Activated CD4-positive, alpha-beta T cell treated with anti-CD3 and anti-CD28 coated beads for 48 hours (primary cell): ENCODE measurements at places on chromosomes 4 and X.

GRCh38 chr4:1246901-1247863 is 1.7 kb downstream of the CTBP1 start:
- peak; percentile 37 for DNase-seq

- DNase-seq: no peak
Observed at GRCh38 chr4:113905301-113905700, 74.1 kb downstream of the ARSJ start.

DNA sequence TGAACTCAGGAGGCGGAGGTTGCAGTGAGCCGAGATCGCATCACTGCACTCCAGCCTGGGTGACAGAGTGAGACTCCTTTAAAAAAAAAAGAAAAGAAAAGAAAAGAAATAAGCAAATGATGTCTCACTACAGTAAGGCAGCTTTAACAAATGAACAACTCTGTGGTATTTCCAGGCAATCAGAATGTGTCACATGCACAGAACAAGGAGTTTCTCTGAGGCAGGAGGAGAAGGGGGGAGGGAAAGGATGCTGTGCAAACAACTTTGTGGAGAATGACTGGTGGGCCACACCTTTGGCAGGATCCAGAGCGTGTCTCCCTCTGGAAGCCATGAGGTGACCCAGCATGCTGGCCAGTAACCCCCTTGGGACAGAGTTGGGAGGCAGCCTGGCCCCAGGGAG is 57.6 kb downstream of the RAI2 start:
- DNase-seq: no peak

GRCh38 chr4:105092356-105092755 is 54.3 kb upstream of the TET2 start:
- DNase-seq: no peak

DNA sequence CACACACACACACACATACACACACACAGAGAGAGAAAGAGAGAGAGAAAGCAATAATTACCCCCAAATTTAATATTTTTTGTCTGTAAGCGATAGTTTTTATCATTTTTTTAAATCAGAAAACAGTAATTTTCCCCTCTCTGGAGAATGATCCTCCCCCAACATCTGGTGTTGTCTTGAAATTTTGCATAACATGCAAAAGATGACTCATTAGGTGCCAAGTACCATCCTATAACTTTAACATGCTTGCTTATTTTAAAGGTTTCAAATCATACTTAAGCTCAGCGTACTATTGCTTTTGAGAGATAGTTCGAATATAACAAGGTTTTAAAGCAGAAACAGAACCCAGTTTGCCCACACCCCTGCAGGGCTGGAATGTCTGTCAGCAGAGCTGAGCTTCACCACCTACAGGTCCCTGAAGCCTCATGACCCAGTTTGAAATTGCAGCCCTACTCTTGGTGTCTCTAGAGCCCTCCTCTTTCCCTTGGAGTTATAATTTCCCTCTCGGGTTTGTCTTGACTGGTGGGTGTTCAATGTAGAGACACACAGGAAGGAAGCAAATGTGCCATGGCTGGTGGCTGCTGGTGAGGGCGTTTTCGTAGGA is 175.0 kb upstream of the HS3ST1 start:
- DNase-seq: no peak

DNA sequence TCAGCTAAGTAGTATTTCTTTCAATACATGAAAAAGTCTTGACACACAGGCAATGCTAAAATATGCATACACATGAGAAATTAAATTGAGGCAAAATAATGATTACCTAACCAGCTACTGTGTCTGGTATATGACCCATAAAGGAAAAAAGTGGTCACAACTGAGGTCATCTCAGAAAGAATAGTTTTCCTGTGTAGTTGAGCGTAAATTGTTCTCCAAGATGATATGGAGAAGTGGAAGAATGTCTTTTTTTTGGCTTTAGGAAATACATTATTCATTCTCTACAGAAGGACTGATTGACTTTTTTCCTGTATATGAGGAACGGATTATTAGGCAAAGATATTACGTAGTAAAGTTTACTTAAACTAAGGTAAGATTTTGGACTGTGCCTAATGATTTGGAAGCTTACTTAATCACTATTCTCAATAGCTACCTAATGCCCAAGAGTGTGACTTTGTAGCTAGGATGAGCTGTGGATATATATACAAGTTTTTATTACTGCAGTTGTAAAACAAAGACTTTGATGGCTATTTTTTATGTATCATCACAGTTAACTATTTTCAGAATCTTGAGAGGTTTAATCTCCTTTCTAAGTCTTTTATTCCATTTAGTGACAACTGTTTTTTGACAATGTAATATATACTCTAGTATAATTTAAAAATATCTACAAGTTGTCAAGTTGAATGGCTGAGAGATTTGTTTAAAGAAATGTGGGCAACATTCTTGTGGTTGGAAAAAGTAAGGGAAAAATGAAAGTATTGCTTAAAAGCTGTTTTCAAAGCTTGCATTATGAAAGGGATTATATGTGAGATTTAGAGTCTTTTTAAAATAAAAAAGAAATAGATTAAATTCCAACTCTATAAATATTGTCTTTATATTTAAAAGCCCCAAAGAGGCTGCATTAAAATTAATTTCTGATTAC is 100.2 kb downstream of the PDLIM5 start:
- no peak for DNase-seq

GRCh38 chr4:10081218-10081606 is 35.4 kb downstream of the WDR1 start:
- no peak for DNase-seq

- DNase-seq: no peak
Observed at GRCh38 chr4:139501927-139502899, 48.3 kb downstream of the RAB33B start.

DNA sequence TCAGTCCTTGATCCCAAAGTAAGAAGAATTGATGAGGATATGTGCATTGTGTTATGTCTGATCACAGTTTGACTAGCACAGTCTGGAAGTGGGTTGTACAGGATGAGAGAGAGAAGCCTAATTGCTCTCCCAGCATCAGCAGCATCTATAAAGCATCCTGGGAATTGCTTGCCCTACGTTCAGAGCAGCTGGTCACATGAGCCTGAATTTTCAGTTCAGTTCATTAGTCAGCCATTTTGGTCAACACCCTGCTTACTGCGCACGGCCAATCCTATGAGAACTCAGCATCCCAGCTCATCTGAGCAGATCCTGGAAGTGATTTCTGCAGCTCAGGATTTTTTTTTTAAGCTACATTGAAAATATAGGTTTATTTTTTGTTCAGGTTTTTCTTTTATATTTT is at the start of gene RUFY3:
RUFY3 (plus strand) TSS at position 218 of the 400 bp plus-strand sequence. CDS start 610 bp downstream, outside the sequence.
- DNase-seq: no peak

DNA sequence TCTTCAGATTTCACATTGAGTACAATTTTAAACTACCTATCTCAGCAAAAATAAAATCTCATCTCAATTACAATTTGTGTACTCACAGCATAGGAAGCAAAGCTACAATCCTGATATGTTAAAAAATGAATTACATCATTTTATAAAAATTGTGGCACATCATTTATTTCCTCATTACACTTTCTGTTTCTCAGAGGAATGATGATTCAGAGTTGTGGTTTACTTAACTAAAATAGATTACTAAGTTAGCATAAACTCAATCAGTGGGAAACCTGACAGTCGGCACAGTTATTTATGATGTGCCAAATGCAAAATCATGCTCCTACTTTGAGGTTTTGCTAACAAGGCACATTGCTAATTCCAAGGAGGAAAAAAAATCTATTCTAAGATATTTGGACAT is 325.0 kb downstream of the FBXO8 start:
- DNase-seq: no peak

GRCh38 chrX:15515931-15516330 is 15.3 kb downstream of the BMX start:
- no peak for DNase-seq

- DNase-seq: no peak
Observed at GRCh38 chr4:100049872-100050271, 99.8 kb upstream of the H2AZ1 start.

- no peak for DNase-seq
Observed at GRCh38 chrX:97682991-97683840, 799.5 kb downstream of the RPA4 start.

DNA sequence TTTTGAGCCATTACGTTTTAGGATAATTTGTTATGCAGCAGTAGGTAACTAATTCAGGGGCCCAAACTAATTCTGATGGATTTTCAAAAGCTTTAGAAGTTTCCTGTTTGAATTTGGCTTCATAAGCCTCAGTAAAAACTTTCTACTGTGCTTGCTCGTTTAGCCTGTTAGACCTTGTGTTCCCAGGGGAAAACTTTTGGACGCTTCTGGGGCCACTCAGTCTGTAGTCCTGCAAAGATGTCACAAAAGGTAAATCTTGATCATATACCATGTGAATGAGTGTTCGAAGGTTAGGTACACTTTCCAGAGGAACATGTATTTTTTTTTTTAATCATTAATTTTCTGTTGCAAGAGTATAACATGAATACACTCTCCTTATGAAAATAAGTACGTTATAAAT is 70.7 kb downstream of the SUPT20HL2 start:
- no peak for DNase-seq

DNA sequence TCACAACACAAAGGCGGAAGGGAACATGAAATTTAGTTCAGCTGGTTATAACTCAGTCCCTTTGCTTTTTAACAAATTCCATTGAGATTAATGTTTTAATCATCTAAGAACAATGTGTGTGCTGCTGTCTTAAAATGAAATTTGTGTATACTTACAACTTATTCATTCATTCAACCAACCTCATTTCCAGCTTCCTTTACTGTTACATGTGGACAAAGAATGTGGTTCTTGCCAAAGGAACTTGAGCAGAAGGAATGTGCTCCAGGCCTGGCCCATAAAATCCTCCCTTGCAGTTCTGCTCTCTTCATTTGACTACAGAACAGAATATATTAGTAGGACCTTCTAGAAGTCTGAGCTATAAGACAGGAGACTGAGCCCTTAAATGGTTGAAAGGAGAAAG is 176.8 kb upstream of the GLRA2 start:
- DNase-seq: no peak

- peak; percentile 30 for DNase-seq
Observed at GRCh38 chrX:54891573-54891972, 29.1 kb upstream of the TRO start.

GRCh38 chrX:47060708-47061107 is 17.5 kb upstream of the RGN start:
- DNase-seq: no peak

DNA sequence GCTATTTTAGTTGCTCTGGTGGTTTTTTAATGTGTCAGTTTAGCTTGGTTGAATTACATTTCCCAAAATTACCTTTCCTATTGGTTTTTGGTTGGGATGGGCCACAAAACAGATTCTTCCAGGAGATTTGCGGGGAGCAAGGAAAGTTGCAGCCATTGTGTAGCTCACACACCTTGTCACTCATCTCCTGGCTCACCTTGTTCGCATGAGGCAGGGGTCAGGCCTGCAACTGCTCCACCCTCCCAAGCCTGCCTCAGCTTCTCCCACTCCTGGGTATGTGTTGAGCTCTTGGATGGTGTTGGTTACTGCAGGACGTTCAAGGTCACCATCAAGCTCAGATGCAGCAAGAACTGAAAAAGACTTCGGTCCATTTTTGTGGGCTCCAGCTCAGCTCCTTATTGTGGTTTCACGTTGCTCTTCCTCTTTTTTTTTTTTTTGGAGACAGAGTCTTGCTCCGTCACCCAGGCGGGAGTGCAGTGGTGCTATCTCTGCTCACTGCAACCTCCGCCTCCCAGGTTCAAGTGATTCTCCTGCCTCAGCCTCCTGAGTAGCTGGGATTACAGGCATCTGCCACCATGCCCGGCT is 95.6 kb upstream of the METTL14 start:
- no peak for DNase-seq

DNA sequence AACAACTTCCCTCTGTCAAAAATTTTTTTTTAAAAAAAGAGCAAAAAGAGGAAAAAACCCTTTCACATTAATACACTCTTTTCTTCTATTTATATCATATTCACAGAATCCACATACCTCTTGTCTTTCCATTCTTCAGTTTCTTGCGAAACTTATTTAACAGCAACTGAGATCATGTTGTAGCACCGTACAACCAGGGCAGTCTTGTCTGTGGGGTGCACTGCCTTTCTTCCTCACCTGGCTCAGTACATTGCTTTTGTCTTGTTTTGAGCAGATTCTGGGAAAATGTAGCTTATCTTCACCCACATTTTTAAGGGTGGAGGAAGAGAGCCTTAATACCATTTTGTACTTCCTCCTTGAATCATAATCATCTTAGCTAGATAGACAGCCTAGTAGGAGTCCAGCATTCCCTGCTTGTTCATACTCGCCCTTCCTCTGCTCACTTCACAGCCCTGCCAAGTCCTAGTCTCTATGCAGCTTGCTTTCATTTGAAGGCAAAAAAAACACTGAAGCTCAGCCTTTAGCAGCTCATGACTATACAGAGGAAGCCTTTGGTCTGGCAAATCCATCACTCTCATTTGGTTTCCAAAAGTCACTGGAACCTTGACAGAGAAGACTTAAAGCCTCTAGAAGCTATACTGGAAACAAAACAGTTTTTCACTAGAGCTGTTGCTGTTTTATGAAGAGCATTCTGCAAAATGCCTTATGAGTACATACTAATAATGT is 140.6 kb upstream of the BANK1 start:
- no peak for DNase-seq

DNA sequence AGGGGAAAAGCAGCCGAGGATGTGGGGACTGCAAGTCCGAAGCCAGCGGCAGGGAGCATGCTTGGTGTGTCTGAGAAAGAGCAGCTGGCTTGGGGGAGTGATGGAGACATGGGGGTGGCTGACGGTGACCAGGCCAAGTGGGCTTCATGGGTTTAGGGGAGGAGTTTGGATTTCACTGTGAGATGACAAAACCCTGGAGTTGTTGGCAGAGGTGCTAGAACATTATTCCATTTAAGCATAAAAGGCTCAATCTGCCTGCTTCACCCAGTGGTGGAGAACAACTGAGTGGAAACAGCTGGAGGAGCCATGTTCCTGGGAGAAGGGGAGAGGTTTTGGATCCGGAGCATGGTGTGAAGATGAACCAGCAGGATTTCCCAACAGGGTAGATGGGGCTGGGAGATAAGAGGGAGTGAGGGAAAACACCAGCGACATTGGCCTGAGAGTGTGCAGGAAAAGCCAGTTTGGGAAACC is 318.0 kb upstream of the TAPT1 start:
- DNase-seq: no peak

DNA sequence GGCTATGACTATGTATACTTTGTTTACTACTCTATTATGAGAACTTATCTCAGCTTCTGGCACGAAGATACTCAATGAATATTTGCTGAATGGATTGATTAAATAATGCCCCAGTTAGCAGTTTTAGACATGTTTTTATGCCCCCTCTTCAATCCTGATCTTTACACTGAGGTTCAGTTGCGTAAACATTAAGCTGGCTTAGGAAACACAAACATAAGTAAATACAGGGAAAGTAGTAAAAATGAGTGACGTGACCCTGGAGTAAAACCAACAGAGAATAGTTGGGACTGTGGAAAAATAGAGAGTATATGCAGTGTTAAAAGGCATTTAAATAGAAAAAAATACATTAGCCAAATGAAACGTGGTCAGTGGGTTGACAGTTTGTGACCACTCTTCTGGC is 387.0 kb upstream of the ACTRT1 start:
- DNase-seq: no peak

DNA sequence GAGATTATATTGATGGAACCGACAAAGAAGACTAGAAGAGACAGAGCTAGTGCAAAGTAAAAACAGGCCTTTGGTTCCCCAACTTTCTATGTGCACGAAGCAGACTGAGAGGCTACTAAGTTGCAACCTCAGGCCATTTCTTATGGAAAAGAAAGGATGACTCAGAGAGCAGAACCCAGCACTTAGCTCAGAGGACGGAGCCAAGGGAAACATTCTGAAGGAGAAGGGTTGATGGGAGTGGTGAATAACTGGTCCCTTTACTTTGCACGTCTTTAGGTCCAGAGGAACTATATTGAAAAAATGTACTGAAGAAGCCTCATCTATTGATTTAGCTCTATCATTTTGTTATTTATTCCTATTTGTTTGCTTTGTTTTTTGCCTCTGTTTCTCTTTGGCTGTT is 182.1 kb downstream of the CPE start:
- no peak for DNase-seq

GRCh38 chrX:140944710-140945109 is 57.7 kb upstream of the SPANXB1 start:
- no peak for DNase-seq
